ENCODE measurements at places on chromosomes 16 and 17. TPM values are rescaled to one million over a fixed set of nuclear protein-coding genes. Genes with fewer than 3 reads are reported as not detected.

DNA sequence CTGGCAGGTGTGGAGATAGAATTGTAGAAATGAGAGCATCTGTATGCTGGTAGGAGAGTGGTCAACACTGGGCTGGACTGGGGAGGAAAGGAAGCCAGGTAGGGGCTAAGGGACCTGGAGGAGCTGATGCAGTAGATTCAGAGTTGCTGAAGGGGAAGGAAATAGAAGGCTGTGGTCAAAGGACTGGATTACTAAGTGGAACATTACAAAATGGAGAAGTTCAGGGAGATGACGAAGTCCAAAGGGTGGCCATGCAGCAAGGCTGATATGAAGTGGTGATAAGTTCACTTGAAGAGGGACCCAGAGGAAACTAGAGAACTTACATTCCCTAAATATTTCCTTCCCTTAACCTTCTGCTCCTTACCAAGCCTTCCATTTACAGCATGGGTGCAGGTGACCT is 8.6 kb upstream of the CCL2 start:
- DNase-seq, result no peak
- no peak overlapping the region for H3K4me3 ChIP-seq
- no peak overlapping the region for H3K27ac ChIP-seq
- H3K4me1 ChIP-seq, result no peaks in the 10 kb centered on the region
- no peaks in the 10 kb centered on the region for H3K36me3 ChIP-seq

GRCh38 chr17:42290577-42290976 is 2.3 kb downstream of the STAT5A start:
- peaks cover 13% of the 10 kb centered on the region for H3K36me3 ChIP-seq
- no peak for DNase-seq
- H3K4me3 ChIP-seq, result no peak overlapping the region
- H3K27ac ChIP-seq, result no peak overlapping the region

GRCh38 chr17:17871913-17872312 is 35.1 kb upstream of the SREBF1 start:
- no peaks in the 10 kb centered on the region for H3K4me1 ChIP-seq
- H3K27ac ChIP-seq, result no peak overlapping the region
- no peaks in the 10 kb centered on the region for H3K27me3 ChIP-seq
- H3K4me3 ChIP-seq, result no peak overlapping the region
- peaks cover 22% of the 10 kb centered on the region for H3K36me3 ChIP-seq
- DNase-seq, result no peak

TBC1D3G gene
- total RNA-seq, result not detected

GRCh38 chr17:17156107-17156506 is 50.0 kb downstream of the PLD6 start:
- H3K4me1 ChIP-seq, result peaks cover 26% of the 10 kb centered on the region
- no peak for DNase-seq
- H3K36me3 ChIP-seq, result peaks cover 32% of the 10 kb centered on the region
- no peaks in the 10 kb centered on the region for H3K27me3 ChIP-seq
- no peak overlapping the region for H3K4me3 ChIP-seq

ARL2BP gene
- total RNA-seq, result 30.1 TPM

DNA sequence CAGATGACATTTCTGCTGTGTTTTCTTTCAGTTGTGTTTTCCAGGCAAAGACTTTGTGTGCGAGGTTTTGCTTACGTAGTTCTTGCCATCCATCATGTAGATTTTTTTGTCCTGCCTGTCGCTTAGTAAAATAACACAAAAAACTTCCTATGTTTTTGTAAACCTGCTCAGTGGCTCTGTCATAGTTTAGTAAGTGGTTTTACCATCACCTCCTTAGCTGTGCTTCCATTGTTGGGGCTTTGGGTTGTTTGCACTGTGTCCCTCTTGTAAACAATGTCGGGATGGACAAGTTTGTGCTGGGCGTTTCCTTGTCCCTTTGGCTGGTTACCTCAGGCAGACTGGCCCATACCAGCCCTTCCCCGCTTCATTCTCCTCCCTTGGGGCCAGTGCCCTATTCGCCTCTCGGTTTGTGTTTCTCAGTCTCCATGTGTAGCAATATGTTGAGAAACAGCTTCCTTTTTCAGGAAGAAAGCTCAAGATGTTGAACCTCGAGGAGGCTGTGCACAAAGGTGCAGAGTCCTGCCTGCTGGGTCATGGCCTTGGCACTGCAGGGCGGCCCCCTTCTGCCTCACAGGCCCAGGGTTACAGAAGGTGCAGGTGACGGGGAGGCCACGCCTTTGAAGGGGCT is 74.6 kb downstream of the KSR1 start:
- H3K36me3 ChIP-seq, result no peaks in the 10 kb centered on the region
- no peaks in the 10 kb centered on the region for H3K27me3 ChIP-seq
- no peak overlapping the region for H3K4me3 ChIP-seq
- H3K4me1 ChIP-seq, result peaks cover 9% of the 10 kb centered on the region
- no peak for DNase-seq
- H3K27ac ChIP-seq, result no peak overlapping the region

DNA sequence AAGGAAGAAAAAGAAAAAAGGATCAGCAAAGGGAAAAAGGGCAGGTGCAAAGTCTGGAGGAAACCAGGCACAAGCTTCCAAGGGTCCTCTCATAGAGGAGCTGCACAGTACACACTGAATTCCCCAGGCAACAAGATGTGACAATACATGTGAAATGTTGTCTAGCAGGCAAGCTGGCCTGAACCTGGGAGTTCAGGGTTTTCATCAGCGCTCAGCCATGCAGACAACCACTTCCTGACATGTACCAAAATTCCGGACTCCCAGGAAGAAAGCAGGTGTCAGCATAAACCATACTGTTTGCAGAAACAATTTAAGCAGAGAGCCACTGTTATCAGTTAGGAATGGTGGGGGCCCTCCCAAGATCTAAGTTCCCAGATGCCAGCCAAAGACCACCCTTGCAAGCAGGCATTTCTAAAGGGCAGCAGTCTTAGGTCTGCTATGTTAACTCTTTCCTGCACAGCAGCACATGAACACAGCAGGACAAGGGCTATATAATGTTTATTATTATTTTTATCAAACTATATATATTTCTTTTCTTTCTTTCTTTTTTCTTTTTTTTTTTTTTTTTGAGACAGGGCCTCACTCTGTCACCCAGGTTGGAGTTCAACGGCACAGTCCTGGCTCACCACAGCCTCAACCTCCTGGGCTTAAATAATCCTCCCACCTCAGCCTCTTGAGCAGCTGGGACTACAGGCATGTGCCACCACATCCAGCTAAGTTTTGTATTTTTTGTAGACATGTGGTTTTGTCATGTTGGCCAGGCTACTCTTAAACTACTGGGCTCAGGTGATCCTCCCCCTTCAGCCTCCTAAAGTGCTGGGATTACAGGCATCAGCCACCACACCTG is 10.1 kb downstream of the TK2 start:
- H3K4me1 ChIP-seq, result no peaks in the 10 kb centered on the region
- DNase-seq, result no peak
- H3K36me3 ChIP-seq, result no peaks in the 10 kb centered on the region
- no peak overlapping the region for H3K4me3 ChIP-seq

CCL4 gene
- total RNA-seq, result 1,703 TPM
